ENCODE measurements at places on chromosomes 7 and 10.

- no peak for DNase-seq
Observed at GRCh38 chr7:98668255-98668654, 51.2 kb downstream of the NPTX2 start.

GRCh38 chr7:15284396-15284795 lies 277.4 kb downstream of the AGMO start:
- no peak for DNase-seq

GRCh38 chr10:33325929-33326328 lies 8.5 kb downstream of the NRP1 start:
- no peak for DNase-seq

DNA sequence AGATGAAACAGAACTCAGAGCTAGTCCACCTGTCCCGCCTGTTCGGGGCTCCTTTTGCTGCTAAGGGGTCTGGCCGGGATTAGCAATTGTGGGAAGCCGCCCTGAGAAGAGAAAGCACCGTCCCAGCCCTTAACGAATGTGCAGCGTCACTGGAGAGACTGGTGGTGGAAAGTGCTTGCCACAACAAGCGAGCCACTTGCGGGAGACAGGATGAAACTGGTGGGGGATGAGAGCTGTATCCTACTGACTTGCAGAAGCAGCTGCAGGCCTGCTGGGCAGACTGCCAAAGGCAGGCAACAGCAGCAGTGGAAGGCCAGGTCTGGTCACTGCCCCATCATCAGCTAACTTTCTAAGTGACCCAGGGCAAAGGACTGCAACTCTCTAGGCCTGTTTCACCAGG lies 95.4 kb downstream of the FAM53B start:
- no peak for DNase-seq

- DNase-seq, result no peak
Observed at GRCh38 chr10:112290054-112290373, 6.8 kb downstream of the TECTB start.

GRCh38 chr7:20783125-20783699 lies 3.5 kb downstream of the SP8 start:
- DNase-seq, result no peak

GRCh38 chr10:28177944-28178637 lies 124.8 kb downstream of the MPP7 start:
- no peak for DNase-seq

- DNase-seq, result no peak
Observed at GRCh38 chr10:114404171-114405010, at the start of gene AFAP1L2. TSS of gene AFAP1L2 (minus strand) at chr10:114404502. CDS start at chr10:114404455, 47 bp downstream.

GRCh38 chr7:16875861-16876260 lies 5.9 kb downstream of the AGR3 start:
- DNase-seq, result no peak

DNA sequence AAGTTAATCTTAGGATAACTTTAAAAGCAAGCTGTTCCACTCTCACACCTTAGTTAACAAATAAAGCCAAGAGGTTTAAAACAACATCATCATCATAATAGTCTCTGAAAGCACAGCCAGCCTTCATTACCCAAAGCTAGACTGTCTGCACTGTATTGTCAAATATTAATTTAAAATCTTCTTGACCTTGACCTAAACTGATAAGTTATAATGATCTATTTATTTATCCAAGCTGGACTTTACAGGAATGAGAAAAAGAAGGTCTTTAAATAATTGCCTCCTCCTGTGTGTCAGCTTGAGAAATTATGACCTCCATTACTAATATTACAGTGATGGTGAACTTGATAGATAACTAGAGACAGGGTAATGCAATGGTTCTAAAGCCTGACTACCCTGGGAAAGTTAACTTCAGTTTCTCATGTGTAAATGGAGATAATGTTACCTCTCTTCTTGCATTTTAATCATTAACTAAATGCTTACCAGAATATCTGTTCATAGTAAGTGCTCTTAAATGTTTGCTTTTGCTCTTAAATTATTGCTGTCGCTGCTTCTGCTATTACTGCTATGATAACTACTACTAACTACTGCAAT lies 111.0 kb downstream of the KAT6B start:
- DNase-seq, result no peak

DNA sequence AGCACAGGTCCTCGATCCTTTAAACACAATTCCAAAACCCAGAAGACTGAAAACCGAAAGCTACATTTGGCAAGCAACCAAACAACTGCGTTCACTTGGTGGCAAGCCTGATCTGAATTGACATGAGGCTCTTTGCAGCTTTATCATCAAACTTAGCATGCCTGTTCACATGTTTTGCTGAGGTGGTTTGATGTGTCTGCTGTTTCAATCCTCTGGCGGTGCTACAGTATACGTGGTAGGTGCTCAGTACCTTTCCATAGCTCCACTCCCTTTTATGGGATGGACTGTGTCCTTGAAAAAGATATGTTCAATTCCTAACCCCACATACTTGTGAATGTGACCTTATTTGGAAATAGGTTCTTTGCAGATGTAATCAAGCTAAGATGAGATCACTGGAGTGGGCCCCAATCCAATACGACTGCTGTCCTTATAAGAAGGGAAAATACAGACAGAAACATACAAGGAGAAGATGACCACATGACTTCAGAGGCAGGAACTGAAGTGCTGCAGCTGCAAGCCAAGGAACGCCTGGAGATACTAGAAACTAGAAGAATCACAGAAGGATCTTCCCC lies 33.4 kb downstream of the CCDC6 start:
- no peak for DNase-seq

- DNase-seq, result no peak
Observed at GRCh38 chr7:143507094-143507518, 29.4 kb downstream of the TAS2R41 start.

GRCh38 chr10:29895456-29895855 lies 163.9 kb downstream of the JCAD start:
- DNase-seq, result peak; percentile 88

All from amniotic stem cell (primary cell).